T-cell (primary cell): ENCODE measurements at places on chromosomes 1 and 21. TPM values are rescaled to one million over a fixed set of nuclear protein-coding genes. Genes with fewer than 3 reads are reported as not detected.

Gene CFHR1
- 0.41 TPM for total RNA-seq

GRCh38 chr21:18387994-18388393, 15.6 kb downstream of the TMPRSS15 start:
- no peaks in the 10 kb centered on the region for H3K27me3 ChIP-seq
- H3K36me3 ChIP-seq, result no peaks in the 10 kb centered on the region

DNA sequence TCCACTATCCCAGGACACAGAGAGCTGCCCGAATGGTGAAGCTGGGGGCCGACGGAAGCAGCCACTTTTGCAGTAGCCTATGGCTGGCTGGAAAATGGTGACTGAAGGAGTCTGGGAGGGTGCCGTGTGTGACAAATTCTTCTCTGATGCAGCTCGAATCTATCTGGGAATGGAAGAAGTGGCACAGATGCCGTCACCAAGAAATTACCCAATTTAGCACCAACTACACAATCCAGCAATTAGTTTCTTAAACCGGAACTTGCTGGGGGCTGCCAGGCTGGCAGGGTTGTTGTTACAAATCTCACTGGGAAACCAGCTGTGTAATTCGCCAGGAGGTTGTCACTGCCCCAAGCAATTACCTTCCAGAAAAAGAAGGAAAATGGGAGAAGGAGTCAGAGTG, 18.0 kb downstream of the DLGAP3 start:
- no peak overlapping the region for H3K27ac ChIP-seq
- no peaks in the 10 kb centered on the region for H3K36me3 ChIP-seq
- no peak overlapping the region for H3K4me3 ChIP-seq

- no peak within 1 kb of the TSS for H3K27ac ChIP-seq
- H3K27me3 ChIP-seq, result no peaks in the 10 kb centered on the region
- no peak within 1 kb of the TSS for H3K4me3 ChIP-seq
- DNase-seq, result no peak
- H3K36me3 ChIP-seq, result no peaks in the 10 kb centered on the region
These were observed at the start of gene ANKRD65 for GRCh38 chr1:1421147-1421906. TSS of gene ANKRD65 (minus strand) at chr1:1421276. CDS start at chr1:1421005, 271 bp downstream.

Gene BMP8A
- total RNA-seq, result not detected

Gene UCHL5
- 32.2 TPM for total RNA-seq

DNA sequence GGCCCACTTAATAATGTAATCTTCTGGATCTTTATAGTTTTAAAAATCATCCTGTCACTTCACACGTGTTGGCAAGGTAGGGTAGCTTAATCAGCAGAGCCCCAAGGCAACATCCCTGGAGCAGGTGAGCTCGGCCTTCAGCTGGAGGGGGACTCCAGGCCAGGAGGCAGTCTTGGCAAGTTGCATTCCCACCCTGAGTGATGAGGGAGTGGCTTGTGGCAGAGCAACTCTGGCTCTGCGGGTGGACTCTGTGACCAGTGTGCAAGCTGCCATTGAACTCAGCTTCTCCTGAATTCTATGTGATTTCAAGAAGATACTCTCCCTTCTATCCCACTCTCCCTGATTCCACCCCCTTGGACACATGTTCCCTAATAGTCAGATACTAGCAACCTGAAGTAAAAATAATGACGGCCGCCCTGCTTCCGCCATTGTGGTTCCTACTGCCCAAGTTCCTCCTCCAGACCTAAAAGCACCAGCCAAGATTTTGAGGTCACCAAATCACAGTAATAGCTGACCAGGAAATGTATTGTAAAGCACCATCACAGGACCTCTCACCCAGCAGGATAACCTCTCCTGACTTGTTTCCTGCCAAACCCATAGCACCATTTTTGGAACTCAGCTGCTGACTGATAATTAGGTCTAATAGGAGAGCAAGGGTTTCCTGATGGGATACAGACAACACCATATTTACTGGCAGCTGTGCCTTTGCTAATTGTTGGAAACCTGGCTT, 11.5 kb upstream of the LYST start:
- no peak overlapping the region for H3K27ac ChIP-seq
- no peaks in the 10 kb centered on the region for H3K36me3 ChIP-seq
- no peak for DNase-seq
- no peak overlapping the region for H3K4me3 ChIP-seq

Gene KRTAP19-1
- total RNA-seq, result not detected

Gene KCNQ4
- 0.28 TPM for total RNA-seq

DNA sequence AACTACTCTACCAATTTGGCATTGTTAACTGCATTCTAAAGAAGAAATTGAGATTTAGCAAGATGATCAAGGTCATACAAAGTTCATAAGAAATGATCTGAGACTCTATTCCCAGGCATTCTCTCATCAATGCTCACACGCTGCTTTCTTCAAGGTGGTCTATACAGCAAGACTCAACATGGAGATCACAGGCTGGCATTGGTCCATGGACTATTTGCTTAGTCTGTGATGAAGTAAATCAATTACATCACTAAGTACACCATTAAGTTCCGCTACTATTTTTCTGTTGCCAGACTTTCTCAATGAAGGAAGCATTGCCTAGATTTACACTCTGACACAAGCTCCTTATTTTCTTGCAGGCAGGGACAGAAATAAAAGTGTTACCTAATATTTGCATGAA, 51.9 kb upstream of the CYP2J2 start:
- no peak for DNase-seq
- H3K36me3 ChIP-seq, result no peaks in the 10 kb centered on the region

Gene NTNG1
- not detected for total RNA-seq

DNA sequence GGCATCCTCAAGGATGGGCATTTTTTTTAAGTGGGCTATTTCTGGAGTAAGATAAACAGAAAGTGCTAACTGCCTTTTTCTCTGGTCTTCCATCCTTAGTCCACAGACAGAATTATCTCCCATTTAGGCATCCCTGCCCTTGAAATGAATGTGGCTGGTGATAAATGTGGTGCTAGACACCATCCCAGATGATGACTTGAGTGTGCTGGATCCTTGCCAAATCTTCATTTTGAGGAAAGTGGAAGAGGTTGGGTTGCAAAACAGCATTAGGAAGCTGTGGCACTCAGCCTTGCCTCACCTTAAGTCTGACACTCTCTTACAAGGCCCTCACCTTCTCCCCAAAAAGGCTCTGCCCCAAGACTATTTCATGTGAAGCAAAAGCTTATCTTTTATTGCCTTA, 19.2 kb downstream of the MAB21L3 start:
- H3K27me3 ChIP-seq, result no peaks in the 10 kb centered on the region
- no peak for DNase-seq
- no peak overlapping the region for H3K4me3 ChIP-seq
- H3K36me3 ChIP-seq, result no peaks in the 10 kb centered on the region
- no peak overlapping the region for H3K27ac ChIP-seq
- peaks cover 23% of the 10 kb centered on the region for H3K4me1 ChIP-seq

DNA sequence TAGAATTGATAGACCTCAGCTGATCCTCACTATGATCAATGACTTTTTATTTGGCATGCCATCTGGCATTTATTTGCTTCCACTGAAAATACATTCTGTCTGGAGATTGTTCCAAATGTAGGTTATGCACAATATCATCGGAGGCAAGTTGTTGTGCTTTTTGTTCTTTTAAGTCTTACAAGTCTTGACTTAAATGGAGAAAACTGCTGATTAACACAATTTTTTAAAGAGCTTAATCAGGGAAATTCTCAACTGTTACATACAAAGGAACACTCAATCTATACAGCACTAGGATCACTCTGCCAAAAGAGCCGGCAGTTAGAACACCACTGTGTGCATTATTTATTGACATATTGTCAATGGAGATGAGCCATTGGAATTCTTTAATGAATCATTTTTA, 19.2 kb downstream of the CYYR1 start:
- no peak overlapping the region for H3K27ac ChIP-seq
- H3K4me1 ChIP-seq, result no peaks in the 10 kb centered on the region
- no peaks in the 10 kb centered on the region for H3K36me3 ChIP-seq
- H3K27me3 ChIP-seq, result no peaks in the 10 kb centered on the region
- H3K4me3 ChIP-seq, result no peak overlapping the region

Gene PADI4
- 1.0 TPM for total RNA-seq

- H3K27me3 ChIP-seq, result no peaks in the 10 kb centered on the region
- no peak for DNase-seq
- peaks cover 67% of the 10 kb centered on the region for H3K36me3 ChIP-seq
- H3K27ac ChIP-seq, result no peak overlapping the region
These were observed 4.7 kb downstream of the IGSF8 start for GRCh38 chr1:160093624-160094290.

Gene LRRC71
- not detected for total RNA-seq

DNA sequence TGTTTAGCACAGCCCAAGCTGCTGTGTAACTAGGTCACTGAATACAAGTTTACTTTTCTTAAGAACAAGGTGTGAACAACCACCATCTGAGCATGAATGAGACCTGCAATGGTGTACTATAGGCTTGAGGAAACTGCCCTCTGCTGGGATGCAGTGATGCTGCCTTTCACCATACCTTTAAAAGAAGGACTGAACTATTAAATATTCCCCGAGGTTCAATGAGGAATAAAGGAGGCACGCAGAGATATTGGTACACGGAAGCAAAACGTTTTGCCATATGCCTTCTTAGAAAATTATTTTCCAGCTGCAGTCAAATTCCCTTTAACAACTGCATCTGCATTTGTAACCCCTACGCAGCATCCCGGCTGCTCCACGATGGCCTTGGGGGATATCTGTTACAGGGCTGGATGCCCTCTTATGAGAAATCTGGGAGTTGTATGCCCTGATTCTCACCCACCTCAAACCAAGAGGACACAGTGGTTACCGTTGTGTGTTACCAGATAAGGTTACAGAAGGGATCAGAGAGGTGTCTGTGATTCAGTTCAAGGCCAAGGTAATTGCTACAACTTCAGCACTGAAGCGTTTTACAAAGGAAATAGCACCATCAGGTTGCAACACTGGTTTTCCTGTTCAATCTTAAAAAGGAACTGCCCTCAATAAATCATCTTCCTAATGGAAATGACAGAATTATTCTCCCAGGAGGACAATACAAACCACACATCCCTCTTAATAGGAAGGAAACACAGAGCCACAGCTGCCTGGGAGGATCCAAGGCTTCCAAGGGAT, 470.5 kb downstream of the LTN1 start:
- no peak overlapping the region for H3K4me3 ChIP-seq
- peaks cover under 1% of the 10 kb centered on the region for H3K4me1 ChIP-seq
- no peaks in the 10 kb centered on the region for H3K27me3 ChIP-seq
- no peak overlapping the region for H3K27ac ChIP-seq
- H3K36me3 ChIP-seq, result no peaks in the 10 kb centered on the region

Gene TNNI3K
- total RNA-seq, result not detected

DNA sequence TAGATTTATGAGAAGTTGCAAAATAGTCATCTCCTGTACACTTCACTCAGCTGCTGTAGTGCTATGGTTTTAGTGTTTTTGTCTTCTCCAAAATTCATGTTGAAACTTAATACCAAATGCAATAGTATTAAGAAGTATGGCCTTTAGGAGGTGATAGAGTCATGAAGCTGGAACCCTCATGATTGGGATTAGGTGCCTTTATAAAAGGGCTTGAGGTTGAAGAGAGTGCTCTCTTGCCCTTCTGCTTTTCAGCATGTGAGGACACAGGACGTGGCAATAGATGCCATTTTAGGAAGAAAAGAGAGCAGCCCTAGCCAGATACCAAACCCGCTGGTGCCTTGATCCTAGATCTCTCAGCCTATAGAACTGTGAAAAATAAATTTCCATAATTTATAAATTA, 87.6 kb downstream of the CTH start:
- H3K27ac ChIP-seq, result no peak overlapping the region
- no peaks in the 10 kb centered on the region for H3K36me3 ChIP-seq
- H3K4me1 ChIP-seq, result no peaks in the 10 kb centered on the region
- no peak overlapping the region for H3K4me3 ChIP-seq
- DNase-seq, result no peak

GRCh38 chr1:63753591-63753990, 20.2 kb upstream of the ROR1 start:
- DNase-seq, result no peak
- H3K27ac ChIP-seq, result no peak overlapping the region
- H3K4me3 ChIP-seq, result no peak overlapping the region
- no peaks in the 10 kb centered on the region for H3K27me3 ChIP-seq
- no peaks in the 10 kb centered on the region for H3K4me1 ChIP-seq
- H3K36me3 ChIP-seq, result no peaks in the 10 kb centered on the region

Gene FCRLA
- total RNA-seq, result 0.93 TPM

DNA sequence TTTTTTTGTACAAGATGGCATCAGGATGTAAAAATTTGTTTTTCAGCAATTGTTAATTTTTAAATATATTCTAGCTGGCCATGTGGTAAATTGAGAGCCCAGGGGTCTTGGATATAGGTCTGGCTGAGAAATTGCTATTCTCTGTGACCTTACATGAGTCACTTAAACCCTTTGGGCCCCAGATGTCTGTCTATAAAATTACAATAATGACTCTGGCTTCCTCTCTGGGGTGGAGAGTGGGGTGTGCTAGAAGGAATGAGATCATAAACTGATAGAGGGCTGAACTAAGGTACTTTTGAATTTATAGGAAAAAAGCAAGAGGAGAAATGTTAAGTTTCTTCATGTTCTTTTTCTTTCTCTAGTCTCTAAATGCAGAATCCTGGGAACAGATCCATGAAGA, 12.4 kb upstream of the TCHH start:
- no peaks in the 10 kb centered on the region for H3K4me1 ChIP-seq
- no peak for DNase-seq
- H3K27ac ChIP-seq, result no peak overlapping the region
- H3K4me3 ChIP-seq, result no peak overlapping the region

GRCh38 chr1:210516697-210517459, 188.2 kb downstream of the HHAT start:
- H3K27ac ChIP-seq, result no peak overlapping the region
- no peak overlapping the region for H3K4me3 ChIP-seq
- H3K4me1 ChIP-seq, result no peaks in the 10 kb centered on the region
- H3K27me3 ChIP-seq, result no peaks in the 10 kb centered on the region
- H3K36me3 ChIP-seq, result no peaks in the 10 kb centered on the region

- H3K36me3 ChIP-seq, result no peaks in the 10 kb centered on the region
- peaks cover 48% of the 10 kb centered on the region for H3K27me3 ChIP-seq
- DNase-seq, result no peak
- H3K4me1 ChIP-seq, result no peaks in the 10 kb centered on the region
These were observed 158.4 kb downstream of the PTPRU start for GRCh38 chr1:29394521-29395225.

Gene CYP4A22
- total RNA-seq, result not detected

- no peak overlapping the region for H3K27ac ChIP-seq
- no peaks in the 10 kb centered on the region for H3K4me1 ChIP-seq
- no peaks in the 10 kb centered on the region for H3K27me3 ChIP-seq
- no peak for DNase-seq
- H3K36me3 ChIP-seq, result no peaks in the 10 kb centered on the region
These were observed 28.8 kb downstream of the CFAP74 start for GRCh38 chr1:1974834-1975233.

DNA sequence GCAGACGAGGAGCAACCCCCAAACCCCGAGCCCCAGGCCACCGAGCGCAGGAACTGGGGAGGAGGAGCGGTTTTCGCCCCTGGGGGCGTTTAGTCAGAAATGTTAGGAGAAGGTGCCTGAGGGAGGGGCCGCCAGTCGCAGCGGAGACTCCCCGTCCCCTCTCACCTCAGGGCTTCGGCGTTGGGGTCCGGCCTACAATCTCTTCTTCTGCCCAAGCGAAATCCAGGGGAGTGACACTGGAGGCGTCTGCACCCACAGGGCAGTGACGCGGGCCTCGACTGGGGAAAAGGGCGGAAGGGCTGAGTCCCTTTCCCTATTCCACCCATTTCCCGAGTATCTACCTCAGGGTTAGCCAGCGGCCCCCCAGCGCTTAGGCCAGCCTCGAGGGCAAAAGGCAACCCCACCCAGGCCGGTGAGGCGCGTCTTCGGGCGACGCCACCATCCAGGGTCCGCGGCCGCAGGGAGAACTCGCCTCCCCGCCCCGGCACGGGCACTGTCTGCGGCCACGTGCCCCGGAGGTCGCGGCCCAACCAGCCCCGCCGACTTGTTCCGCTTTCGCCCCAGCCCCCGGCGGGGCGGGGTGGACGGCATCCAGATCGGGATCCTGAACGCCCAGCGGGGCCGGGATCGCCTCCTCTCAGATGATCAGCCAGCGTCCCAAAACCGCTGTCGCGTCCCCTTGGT, 118.7 kb upstream of the BARHL2 start:
- H3K4me3 ChIP-seq, result peak overlapping the region; percentile 29
- no peaks in the 10 kb centered on the region for H3K36me3 ChIP-seq
- DNase-seq, result no peak
- H3K4me1 ChIP-seq, result no peaks in the 10 kb centered on the region

Gene AUNIP
- total RNA-seq, result not detected
